ENCODE measurements at places on chromosomes 5 and 9. TPM values are rescaled to one million over a fixed set of nuclear protein-coding genes. Genes with fewer than 3 reads are reported as not detected.

The MOB3B gene
- total RNA-seq: 1.1 TPM

The TRIP13 gene
- 12.4 TPM for total RNA-seq

The NOXA1 gene
- total RNA-seq: 1.3 TPM

The ZNF79 gene
- 6.9 TPM for total RNA-seq

The ZNF367 gene
- total RNA-seq: 18.1 TPM

The ENHO gene
- 0.67 TPM for total RNA-seq

The SH2D3C gene
- 5.1 TPM for total RNA-seq
